ENCODE measurements at places on chromosomes 3 and 15.

DNA sequence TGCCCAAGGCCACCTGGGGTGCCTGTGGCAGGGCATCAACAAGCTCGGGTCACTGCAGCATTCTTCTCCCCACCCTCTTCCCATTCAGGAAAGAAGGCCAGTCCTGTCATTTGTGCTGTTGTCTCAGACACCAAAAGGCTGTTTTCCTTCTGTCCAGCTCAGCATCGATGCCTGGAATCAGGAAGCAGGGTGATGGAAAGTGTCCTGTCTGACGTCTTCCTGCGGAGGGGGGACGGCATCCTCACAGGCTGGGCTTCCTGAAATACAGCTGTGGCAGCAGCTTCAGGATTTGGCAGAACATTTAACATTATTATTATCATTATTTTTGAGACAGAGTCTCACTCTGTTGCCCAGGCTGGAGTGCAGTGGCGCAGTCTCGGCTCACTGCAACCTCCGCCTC is 33.0 kb upstream of the ANKDD1A start:
- DNase-seq = no peak

DNA sequence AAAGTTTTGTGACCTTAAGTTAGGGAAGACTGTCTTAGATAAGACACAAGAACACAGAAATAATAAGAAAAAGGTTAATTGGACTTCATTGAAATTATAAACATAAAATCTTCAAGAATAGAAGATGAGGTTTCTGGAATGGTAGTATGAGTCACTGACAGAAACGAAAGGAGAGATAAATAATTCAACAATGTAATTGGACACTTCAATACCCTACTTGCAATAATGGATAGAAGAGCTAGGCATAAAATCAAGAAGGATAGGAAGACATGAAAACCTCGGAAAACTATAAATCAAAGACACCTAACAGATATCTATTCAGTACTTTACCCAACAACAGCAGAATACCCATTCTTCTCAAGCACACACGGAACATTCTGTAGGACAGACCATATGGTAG is 15.9 kb upstream of the MFSD1 start:
- no peak for DNase-seq

DNA sequence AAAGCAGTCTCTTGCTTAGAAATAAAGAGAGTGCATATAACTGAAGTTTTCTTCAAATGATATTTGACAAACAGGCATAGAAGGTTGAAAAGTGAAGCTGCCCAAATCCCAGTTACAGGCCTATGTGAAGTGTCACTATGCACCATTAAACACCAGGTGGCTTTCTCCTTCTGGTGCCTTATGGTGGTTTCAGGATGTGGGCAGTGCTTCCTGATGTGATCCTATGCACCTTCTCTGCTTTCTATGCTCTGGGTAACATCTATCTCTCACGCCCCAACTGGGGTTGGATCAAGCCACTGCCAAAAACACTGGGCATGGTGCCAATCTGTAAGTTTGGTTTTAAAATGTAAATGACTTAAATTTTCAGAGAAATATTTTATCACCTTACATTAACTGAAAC is 744.7 kb downstream of the TUSC7 start:
- no peak for DNase-seq

DNA sequence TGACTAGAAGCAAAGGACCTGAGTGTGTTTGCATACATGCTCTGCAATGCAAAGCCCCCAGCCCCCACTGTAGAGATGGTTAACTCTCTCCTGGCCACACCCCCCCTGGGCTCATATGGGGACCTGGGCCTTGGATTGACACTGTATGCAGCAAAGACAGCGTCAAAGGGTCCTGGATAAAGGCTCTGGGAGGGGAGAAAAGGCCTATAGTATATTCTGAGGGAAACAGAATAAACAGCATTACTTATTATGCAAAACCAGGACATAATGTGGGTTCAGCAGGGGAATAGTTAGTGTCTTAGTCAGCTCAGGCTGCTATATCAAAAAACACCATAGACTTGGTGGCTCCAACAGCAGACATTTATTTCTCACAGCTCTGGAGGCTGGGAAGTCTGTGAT is 158.7 kb downstream of the APBA2 start:
- no peak for DNase-seq

GRCh38 chr15:88890495-88890894 is 4.8 kb downstream of the HAPLN3 start:
- no peak for DNase-seq

GRCh38 chr3:42051384-42052131 is 39.6 kb upstream of the TRAK1 start:
- DNase-seq = no peak

DNA sequence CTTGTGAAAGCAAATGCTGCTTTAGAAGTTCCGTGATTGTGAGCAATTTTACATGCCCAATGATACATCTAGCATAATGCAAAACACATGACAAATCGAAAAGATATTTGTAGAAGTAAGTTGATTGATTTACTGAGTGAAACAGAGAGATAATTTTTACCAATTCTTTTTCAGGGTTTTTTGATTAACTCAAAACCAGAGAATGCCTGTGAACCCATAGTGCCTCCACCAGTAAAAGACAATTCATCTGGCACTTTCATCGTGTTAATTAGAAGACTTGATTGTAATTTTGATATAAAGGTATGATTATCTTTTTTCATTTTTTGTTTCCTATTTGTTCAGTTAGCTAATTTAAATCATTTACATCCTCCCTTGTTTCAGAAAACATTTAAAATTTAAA is 58.8 kb downstream of the RNF13 start:
- DNase-seq = no peak

GRCh38 chr15:95681836-95682544 is 648.5 kb upstream of the NR2F2 start:
- DNase-seq = no peak

DNA sequence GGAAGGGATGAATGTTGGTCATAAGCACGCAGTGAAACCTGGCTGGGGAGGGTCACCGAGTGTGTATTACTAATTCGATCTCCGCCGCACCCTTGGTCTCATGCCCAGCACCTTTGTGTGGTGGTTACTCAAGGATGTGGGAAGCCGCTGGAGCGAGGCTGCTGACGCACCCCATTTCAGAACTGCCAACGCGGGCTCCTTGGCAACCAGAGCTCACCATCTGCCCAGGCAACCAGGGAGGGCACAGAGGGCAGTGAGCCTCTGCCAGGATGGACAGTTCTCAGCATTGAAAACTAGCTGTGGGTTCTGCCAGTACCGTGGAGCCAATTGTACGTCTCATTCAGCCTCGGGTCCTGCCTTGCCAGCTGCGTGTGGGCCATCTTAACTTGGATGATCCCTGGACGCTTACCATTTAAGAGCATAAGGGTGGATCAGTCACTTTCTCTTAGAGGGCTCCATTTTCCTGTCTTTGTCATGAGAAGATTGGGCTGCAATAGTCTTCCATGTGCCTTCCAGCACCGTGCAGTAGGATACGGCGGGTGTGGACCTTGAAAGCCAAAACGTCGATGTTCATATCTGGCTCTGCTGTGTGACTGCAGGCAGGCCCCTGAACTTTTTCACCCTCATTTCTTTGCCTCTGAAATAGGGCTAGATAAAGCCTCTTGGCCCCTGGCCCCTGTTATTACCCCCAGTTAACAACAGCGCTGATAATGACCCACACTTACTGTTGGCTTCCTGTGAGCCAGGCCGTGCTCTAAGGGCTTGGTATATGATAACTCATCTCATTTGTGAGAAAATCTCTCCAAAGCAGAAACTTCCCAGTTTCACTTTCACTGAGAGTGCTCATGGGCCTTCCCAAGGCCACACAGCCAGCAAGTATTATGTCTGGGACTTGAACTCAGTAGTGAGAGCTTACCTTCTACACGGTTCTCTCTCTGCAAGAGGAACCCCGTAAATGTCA is 238.8 kb downstream of the OPA1 start:
- DNase-seq = peak; percentile 9

DNA sequence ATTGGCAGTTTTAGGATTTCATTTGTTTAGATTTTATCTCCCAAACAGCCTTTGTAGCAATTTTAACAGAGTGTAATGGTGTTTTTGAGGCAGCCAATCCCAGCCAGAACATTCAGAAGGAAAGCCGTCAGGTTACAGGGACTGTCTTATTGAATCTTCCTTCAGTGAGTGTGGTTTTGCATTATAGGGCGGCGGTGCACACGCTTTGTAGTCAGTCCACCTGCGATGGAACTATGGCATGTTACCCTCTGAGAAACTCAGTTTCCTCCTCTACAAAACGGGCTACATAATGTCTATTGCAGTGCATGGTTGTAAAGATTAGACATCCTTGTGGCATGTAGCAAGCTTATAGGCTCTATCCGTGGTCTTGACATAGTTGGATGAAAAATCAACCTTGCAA is 1.0 kb downstream of the LRRC28 start:
- no peak for DNase-seq

GRCh38 chr15:63418811-63419210 is 37.2 kb upstream of the CA12 start:
- DNase-seq = no peak

DNA sequence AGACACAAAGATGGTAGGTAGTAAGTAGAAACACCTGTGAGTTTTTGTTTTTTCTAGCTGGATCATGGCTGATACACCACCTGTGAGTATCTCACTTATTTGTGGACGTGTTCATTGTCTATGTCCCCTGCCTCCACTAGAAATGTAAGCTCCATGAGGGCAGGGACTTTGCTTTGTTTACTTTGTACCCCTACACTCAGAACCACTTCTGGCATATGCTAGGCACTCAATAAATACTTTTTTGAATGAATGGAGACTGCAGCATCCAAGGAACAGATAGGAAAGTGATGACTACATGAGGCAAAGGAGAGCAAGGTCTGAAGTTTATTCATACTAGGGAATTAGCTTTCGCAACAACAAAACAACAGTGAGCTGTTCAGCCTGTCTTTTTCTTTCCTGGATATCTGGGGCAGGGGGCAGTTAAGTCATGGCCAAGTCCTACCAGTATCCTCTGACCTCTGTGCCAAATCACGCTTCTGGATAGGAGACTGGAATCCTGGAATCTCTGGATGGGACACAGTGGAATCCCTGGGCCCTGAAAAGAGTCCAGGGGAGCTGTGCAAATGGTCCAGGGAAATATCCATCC is 11.6 kb upstream of the EPB42 start:
- no peak for DNase-seq

DNA sequence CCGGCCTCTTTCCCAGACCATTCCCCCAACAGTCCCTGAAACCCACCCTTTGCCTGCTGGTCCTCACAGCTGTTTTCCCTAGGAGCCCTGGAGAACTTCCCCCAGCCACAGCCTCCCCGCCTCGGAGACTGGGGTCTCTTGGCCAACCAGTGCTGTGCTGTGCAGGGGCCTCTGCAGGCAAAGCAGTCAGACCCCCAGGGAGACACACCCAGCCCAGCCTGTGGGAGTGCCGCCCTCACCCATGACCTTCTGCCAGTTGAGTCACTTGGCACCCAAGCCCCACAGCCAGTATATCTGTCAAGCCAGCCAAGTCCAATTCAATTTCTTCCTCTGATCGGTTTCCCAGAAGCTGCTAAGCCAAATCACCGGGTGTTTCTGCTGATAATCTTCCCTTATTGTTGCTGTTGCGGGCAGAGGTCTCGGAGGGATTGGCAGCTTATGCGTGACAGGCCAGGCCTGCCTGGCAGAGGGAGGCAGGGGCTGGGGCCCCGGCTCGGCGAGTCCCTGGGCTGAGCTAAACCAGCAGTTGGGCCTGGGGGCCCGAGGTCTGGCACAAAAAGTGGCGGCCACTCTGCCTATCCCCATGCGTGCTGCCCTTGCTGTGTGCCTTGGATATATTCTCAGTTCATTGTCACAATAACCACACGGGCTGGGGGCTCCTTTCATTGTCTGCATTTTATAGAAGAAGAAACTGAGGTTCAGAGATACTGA is 65.6 kb upstream of the SLC6A1 start:
- DNase-seq = no peak

GRCh38 chr3:25781758-25782594 is 1.3 kb downstream of the NGLY1 start:
- DNase-seq = no peak

- DNase-seq = no peak
Observed at GRCh38 chr3:60650171-60650570, 601.1 kb downstream of the FHIT start.

- DNase-seq = no peak
Observed at GRCh38 chr15:100224206-100225185, 117.3 kb downstream of the ADAMTS17 start.

DNA sequence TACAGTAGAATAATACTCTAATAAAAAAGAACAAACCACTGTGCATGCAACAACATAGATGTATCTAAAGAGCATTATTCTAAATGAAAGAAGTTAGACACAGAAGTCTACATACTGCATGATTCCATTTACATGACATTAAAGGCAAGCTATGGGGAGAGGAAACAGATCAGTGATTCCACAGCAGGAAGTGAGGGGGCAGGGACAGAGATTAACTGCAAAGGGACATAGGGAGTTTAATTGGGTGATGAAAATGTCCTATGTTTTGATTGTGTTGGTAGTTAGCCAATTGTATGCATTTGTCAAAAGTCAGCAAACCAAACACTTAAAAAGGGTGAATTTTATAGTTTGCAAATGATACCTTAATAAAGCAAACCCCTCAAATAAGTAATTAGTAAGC is 13.8 kb downstream of the CRYGS start:
- no peak for DNase-seq

DNA sequence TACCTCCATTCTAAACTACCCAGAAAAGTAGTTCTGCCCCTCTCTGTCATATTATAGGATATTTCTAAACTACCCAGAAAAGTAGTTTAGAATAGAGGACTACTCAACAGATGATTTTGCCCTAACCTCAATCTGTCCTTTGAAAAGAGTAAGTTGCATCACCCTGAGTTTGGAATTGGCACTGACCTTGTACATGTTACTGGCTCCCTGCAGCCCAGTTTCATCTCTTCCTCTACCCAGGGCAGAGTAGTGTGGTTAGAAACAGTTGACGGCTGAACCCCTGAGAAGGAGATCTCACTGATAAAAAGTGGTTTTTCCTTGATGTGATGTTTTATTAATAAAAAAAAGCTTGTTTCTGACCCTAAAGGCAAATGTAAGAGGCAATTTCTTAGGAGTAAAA is 340.5 kb upstream of the NECTIN3 start:
- DNase-seq = no peak

- DNase-seq = no peak
Observed at GRCh38 chr15:83380059-83380458, 67.1 kb upstream of the SH3GL3 start.

DNA sequence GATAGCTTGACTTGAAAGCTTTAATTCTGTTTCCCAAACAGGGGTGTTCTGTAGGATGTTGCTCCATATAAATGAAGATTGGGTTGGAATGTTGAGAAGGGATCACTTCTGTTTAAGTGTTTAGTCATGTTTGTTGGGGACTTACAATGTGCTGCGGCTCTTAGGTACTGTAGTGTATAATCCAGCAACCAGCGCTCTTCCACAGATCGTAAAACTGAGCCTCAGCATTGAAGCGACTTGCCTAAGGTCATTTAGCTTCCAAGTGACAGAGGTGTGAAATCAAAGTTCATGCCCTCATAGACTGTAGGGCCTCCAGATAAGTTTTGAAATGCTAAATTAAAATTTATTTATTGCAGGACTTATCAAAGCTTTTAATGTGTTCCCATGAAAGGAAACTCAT is 1.8 kb downstream of the MKRN2 start:
- DNase-seq = no peak

DNA sequence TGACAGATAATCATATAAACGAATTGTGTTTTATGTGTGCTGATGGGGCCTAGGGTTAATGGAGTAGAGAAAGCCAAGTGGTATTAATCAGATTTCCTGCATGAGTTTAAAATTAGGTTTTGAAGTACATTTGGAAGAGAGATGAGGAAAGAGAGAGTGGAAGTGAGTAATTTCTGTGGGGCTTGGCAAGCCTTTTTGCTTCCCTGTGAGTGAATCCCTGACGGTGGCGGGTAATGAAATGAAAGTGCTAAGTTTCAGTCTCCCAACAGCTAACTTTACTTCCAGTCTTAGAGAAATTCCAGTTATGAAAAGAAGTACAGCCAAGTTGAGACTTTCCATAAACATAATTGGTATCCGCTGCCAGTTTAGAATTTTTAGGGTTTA is 139.4 kb downstream of the BBX start:
- no peak for DNase-seq
